ENCODE measurements at places on chromosomes 3 and 15.

GRCh38 chr15:25374143-25374542 lies 64.7 kb downstream of the UBE3A start:
- DNase-seq = no peak

DNA sequence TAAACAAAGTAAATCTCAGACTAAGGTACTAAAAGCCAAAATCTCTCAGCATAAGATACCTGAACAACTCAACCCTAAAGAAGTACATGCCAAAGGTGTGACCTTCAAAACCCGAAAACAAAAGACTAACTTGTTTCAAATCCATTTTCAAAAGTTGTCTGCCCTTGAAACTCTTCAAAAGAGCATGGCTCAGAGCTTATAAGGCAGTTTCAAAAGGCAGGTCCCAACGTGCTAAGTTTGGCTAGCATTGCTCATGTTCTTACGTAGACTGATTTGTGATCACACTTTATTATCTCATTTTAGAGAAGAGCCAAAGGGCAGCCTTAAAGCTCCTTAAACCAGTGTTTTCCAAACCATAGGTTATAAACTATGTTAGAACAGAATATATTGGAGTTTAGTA lies 112.2 kb downstream of the FEZF2 start:
- DNase-seq = no peak

GRCh38 chr15:77975332-77976094 lies 102.0 kb downstream of the TBC1D2B start:
- DNase-seq = no peak

GRCh38 chr3:12902181-12902999 lies 61.0 kb upstream of the RPL32 start:
- DNase-seq = no peak

GRCh38 chr3:71152892-71153265 lies 430.6 kb downstream of the FOXP1 start:
- no peak for DNase-seq

DNA sequence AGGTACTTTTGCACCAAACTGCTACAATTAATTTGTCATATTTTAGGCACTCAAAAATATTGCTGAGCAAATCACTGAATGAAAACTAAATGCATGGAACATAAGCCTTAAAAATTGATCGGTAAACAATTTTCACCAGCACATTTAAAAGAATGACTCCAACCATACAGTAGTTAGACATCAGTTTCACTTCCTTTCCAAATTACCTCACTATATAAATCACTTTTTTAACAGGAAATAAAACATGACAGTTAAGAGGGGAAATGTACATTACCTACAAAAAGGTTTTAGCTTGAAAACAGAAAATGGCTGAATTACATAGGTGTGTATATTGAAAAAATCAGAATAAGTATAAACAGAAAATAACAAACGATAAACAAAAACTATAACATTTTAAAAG lies 108.4 kb downstream of the SERPINI1 start:
- DNase-seq = no peak

GRCh38 chr3:52313188-52313773 lies 2.8 kb upstream of the DNAH1 start:
- no peak for DNase-seq

GRCh38 chr3:48157950-48158376 lies 30.3 kb downstream of the CDC25A start:
- peak; percentile 3 for DNase-seq

- DNase-seq = no peak
Observed at GRCh38 chr3:184184546-184185230, 1.3 kb upstream of the ABCF3 start.

- DNase-seq = no peak
Observed at GRCh38 chr3:101102678-101103296, 109.6 kb upstream of the ABI3BP start.

DNA sequence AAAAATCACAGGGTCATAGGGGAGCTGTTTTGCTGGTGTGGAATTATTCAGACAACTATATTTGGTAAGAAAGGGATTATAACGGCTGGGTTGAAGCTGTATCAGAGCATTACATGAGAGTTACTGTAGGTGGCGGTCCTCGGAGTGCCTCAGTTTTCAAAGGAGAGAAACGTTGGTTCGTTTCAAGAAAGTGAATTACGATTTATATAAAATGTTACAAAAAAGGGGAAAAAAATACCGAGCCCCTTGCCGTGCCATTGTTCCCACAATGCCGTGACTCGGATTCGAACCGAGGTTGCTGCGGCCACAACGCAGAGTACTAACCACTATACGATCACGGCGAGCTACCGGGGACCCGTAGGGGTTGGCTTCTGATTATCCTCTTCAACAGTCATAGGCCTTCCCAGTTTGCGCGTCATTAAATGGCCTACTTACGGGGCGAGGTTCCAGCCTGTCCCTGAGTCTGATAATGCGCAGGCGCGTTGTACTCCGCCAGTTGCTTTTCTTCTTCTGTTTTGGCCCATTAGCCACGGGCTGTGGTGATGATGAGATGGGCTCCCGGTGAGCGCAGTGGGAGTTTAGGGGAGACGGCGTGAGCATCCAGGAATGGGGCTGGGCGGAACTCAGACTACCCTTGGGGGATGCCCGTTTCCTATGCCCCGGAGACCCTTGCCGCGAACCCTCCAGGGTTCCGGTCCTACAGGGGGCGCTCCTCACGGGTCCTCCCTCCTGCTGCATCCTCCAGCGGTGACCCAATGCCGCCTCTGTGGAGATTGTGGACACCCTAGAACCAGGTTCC lies 10.8 kb upstream of the SHF start:
- DNase-seq = peak; percentile 88

DNA sequence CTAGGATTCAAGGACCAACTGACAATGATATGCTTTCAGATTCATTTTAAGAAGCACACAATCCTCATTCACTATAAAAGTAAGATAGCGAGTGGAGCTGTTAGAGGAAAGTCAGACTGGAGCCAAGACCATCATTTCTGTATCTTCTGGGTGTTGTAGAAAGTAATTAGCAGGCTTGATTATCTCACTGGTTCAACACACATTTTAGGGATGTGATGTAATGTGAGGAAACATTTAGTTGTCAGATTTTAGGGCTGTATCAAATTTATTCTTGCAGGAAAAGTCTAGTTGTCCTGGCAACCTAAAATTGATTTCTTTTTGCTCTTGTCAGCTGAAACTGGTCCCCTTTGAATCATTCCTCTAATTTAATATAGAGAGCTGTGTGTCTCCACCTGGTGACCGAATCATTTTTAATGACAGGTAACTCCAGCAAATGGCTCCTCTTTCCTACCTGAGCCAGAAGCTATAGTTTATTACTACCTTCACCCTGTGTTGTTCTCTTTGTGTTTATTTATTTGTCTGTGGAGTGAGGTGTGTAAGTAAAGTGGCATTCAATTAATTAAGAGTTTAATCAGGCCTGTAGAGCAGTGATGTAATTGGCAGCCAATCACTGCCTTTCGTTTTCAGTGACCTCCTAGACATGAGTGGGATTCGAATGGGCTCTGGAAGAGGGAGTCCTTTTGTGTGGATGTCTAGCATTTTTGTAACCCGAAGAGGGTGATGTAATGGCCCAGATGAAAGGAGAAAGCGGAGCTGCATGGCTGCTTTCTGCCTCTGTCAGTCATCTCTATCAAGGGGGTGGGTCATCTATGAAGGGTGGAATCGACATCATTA lies 125.8 kb downstream of the LPP start:
- DNase-seq = no peak

DNA sequence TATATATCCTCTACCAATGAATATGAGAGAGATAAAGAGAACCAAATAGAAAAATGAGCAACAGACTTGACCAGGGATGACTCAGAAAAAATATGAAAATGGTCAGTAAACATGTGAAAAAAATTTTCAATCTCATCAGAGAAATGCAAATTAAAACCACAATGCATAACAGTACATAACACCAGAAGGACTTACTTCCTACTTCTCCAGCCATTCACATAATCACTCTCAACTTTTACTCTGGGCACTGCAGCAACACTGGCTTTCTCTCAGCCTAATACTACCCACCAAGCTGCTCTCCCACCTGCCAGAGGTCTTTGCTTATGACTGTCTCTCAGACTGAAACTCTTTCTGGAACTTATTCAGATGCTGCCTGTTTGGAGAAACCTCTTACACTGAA lies 49.4 kb downstream of the DPH6 start:
- DNase-seq = no peak

GRCh38 chr3:112871735-112872134 lies 25.1 kb upstream of the CD200R1L start:
- no peak for DNase-seq

GRCh38 chr15:42511007-42511391 lies 15.6 kb downstream of the SNAP23 start:
- no peak for DNase-seq

GRCh38 chr3:42547401-42547945 lies 34.3 kb downstream of the SEC22C start:
- peak; percentile 40 for DNase-seq

DNA sequence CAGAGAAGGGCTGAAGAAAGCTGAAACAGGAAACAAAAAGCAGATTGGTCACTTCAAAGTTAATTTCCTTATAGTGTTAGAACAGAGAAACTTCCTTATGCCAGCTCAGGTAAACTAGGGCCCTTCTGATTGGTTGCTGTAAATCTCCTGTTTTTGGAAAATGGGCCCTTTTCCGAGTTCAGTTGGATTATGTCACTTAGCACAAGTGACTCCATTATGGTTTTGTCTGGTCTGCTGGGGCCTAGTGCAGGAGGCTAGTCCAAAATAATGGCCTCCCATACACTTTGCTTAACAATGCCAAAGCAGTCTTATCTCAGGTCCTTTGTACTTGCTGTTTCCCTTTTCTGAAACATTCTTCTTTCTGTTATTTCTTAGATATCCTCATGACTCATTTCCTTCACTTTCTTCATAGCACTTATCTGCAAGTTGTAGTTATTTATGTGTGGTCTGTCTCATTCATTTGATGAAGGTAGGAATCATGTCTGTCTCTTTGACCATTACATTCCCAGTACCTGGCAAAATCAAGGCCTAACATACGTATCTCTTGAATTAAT lies 7.7 kb upstream of the DCP1A start:
- no peak for DNase-seq

DNA sequence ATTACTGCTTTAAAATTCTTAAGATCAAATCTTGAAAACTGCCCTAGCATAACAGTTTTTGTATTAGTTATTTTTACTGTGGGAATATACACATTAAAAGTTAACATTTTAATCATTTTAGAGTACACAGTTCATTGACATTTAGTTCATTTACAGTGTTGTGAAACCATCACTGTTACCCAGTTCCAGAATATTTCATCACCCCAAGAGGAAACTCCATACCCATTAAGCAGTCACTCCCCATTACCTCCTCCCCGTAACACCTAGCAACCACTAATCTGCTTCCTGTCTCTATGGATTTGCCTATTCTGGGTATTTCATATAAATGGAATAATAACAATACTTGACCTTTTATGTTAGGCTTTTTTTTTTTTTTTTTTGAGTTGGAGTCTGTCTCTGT lies 164.1 kb upstream of the LRRFIP2 start:
- DNase-seq = no peak

DNA sequence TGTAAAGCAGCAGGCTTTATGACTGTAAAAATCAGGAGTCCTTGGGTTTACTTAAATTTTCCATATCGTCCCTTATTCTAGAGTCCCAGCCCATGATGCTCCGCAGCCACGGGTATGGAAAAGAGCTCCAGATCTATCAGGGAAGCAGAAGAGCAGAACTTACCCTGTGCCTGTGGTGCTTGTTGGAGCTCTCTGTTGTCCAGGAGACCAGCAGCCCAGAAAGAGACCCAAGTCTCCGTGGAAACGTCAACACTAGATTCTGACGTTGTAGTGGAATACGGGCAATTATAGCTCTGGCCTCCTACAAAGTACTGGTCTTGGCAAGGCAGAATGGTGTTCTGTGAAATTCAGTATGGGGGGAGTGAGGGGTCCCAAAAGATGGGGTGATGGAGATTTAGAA lies 2.0 kb downstream of the GMNC start:
- no peak for DNase-seq

DNA sequence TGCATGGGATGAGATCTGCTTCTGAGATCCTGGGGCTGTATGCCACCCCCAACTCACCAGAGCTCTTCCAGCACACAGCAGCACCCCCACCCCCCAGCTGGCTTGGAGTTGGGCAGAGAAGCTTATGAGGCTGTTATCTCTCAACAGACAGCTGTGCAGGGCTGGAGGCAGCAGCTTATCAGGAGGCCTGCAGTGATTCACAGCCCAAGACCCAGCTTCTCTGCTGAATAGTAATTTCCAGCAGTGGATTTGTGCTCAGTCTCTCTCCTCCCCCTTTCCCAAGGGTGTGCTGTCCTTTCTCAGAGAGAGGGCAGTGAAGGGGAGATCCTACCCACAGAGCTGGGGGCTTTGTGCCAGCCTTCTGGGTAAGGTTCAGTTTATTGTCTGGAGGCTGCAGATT lies 2.1 kb downstream of the RPP25 start:
- no peak for DNase-seq

- no peak for DNase-seq
Observed at GRCh38 chr3:49740427-49740826, 16.7 kb upstream of the GMPPB start.

DNA sequence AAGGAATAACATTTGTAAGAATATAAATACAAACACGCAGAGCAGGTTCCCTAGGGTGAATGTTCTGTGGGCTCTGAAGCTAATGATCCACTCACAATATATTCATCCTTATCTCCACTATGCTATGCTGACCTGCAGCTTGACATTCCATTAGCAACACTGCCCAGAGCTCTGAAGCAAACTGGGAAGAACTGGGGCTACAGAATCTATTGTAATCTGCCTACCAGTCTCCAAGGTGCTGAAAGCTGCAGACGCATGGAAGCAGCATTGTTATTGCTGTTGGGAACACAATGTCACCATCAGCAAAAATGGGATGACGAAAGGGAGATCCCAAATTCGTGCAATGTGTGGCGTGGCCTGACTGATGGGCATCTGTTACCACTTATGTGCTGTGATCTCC lies 316.7 kb upstream of the RORA start:
- no peak for DNase-seq

GRCh38 chr3:76859596-76859995 lies 180.3 kb upstream of the ROBO2 start:
- DNase-seq = no peak

DNA sequence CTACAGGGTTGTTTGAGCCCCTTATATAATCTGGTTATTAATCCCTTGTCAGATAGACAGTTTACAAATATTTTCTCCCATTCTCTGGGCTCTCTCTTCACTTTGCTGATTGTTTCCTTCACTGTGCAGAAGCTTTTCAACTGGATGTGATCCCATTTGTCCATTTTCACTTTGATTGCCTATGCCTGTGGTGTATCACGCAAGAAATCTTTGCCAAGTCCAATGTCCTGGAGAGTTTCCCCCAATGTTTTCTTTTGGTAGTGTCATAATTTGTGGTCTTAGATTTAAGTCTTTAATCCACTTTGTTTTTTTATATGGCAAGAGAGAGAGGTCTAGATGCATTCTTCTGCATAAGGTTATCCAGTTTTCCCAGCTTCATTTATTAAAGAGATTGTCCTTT lies 40.7 kb downstream of the XXYLT1 start:
- no peak for DNase-seq

GRCh38 chr3:98323425-98323824 lies 30.2 kb upstream of the OR5K4 start:
- DNase-seq = no peak

DNA sequence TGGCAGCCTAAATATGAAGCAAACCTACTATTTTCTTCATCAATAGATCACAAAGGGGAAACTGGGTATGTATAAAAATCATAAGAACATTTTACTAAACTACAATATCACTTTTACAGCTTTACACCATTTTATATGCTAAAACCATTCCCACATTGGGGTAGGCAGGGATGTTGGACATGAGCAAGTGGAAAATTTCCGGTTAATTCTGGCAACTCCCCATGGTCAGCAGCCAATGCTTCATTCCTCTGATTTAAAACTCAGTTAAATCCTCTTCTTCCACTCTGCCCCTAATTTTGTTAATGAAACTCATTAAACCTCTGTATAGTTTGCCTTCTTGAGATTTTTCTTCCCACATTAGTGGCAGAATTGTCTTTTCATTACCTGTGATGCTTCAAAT lies 552.5 kb upstream of the NECTIN3 start:
- DNase-seq = no peak

Data from stimulated activated CD4-positive, alpha-beta T cell treated with anti-CD3 and anti-CD28 coated beads, Interleukin-12 subunit alpha, Interleukin-12 subunit beta, amount 100 ng/mL, for 24 hours (primary cell).